Muscle of leg (tissue), 16 donors: ENCODE measurements at places on chromosomes 1 and 21. TPM values are rescaled to one million over a fixed set of nuclear protein-coding genes. Genes with fewer than 3 reads are reported as not detected.

Gene GATAD2B
- 8.8 TPM for total RNA-seq

Gene GLIS1
- not detected for total RNA-seq

Gene TMEM200B
- total RNA-seq, result 10.1 TPM

Gene RGS2
- total RNA-seq, result 94.2 TPM

Gene PRXL2B
- total RNA-seq, result 8.9 TPM

Gene NR5A2
- 3.7 TPM for total RNA-seq

Gene TTC39A
- total RNA-seq, result 4.8 TPM

Gene AKNAD1
- total RNA-seq, result 1.2 TPM

Gene SLC26A9
- total RNA-seq, result 0.04 TPM
